ENCODE measurements at places on chromosomes 1 and 21.

GRCh38 chr21:41269535-41269934 is 47.1 kb upstream of the FAM3B start:
- DNase-seq: no peak

DNA sequence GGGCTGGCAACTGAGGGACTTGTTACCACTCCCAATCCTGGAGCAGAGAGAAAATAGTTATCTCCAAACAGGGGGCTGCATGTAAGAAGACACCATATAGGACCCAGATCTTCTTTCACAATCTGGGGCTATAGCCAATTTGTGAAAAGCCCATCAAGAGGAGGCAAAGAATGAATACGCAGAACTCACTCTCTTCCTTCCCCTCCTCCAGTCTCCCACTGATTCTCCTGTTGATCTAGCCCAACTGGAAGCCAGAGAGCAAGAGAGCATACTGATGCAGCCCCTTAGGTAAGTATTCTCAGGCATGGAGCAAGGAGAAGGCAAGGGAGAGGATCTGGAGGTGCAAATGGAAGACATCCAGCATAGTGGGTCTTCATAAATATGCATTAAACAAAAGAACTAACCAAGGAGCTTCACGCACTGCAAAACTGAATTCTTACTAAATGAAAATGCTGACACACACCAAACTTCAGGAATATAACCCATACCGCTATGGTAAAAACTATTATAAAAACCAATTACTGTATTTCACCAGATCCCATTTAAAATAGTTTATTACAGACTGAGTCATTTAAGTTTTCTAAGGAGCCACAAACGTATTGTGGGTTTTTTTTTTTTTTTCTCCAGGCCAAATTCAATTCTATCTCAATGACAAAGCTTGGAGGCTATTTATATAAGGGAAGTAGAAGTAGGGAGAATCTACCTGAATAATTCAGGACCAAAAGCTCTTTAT is 15.5 kb upstream of the HMGB4 start:
- DNase-seq: no peak

DNA sequence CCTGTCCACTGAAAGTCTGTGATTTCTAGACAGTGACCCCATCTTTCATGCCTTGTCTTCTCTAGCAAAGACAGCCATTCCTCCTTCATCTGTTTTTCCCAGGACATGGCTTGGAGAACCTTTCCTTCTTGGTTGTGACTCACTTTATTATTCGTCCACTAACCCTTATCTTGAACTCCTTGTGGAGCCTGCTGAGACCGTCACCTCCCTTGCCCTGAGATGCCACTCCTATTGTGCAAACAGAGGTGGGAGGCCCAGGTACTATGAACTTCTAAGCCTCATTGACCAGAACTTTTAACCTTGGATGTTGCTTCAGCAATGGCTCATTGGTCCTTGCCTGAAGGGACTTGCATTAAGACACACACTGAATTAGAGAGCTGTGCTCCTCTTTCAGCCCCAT is 117.5 kb downstream of the FOXD2 start:
- no peak for DNase-seq

DNA sequence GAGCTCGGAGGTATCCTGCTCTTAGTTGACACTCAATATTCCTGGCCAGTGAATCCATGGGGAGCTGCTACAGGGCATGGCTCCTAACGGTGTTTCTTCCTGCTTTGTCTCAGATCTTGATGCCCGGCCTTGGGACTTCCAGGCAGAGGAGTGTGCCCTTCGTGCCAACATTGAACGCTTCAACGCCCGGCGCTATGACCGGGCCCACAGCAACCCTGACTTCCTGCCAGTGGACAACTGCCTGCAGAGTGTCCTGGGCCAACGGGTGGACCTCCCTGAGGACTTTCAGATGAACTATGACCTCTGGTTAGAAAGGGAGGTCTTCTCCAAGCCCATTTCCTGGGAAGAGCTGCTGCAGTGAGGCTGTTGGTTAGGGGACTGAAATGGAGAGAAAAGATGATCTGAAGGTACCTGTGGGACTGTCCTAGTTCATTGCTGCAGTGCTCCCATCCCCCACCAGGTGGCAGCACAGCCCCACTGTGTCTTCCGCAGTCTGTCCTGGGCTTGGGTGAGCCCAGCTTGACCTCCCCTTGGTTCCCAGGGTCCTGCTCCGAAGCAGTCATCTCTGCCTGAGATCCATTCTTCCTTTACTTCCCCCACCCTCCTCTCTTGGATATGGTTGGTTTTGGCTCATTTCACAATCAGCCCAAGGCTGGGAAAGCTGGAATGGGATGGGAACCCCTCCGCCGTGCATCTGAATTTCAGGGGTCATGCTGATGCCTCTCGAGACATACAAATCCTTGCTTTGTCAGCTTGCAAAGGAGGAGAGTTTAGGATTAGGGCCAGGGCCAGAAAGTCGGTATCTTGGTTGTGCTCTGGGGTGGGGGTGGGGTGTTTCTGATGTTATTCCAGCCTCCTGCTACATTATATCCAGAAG is 16.7 kb downstream of the ALX3 start:
- DNase-seq: peak; percentile 2

DNA sequence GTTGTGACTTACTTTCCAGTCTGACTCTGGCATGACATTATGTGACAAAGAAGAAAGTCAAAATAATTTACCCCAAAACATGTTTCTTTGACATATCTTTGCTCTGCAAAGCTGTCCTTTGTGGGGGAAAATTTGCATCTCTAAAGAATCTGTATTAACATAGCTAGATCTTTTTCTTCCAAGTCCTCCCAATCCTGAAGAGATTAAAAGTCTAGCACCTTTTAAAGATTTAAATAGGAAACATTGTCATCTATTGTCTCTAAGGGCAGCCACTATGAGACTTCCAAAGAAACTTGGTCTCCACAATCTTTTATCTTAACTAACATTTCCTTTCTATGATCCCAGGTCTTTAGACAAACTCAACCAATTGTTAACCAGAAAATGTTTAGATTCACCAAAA is 16.0 kb downstream of the LRRC3 start:
- DNase-seq: no peak

GRCh38 chr1:82597649-82598048 is 796.9 kb downstream of the ADGRL2 start:
- DNase-seq: no peak

DNA sequence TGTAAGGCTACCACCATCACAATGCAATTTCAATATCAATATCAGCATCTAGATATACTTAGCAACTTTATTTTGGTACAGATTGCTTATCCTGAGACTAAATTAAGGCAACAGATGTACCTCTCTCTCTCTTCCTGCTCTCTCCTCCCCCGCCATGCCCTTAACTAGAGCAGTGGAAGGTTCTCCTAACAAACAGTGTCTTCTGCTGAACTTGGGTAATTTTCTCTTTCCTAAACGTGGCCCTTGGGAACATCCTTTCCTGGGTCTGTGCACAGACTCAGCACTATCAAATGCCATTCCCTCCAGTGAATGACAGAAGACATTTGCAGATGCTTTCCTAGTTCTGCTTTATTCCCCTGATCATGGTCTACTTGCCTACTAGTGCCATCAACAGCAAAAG is 85.6 kb upstream of the TTC39A start:
- no peak for DNase-seq

GRCh38 chr1:50978852-50979781 is 9.1 kb downstream of the CDKN2C start:
- DNase-seq: peak; percentile 80

- no peak for DNase-seq
Observed at GRCh38 chr1:99110140-99111041, 105.7 kb upstream of the PLPPR5 start.

GRCh38 chr1:240705579-240705978 is 93.6 kb upstream of the GREM2 start:
- DNase-seq: no peak

Measured in NCI-H2029 (cell line).